ENCODE measurements at places on chromosomes 13 and 19.

DNA sequence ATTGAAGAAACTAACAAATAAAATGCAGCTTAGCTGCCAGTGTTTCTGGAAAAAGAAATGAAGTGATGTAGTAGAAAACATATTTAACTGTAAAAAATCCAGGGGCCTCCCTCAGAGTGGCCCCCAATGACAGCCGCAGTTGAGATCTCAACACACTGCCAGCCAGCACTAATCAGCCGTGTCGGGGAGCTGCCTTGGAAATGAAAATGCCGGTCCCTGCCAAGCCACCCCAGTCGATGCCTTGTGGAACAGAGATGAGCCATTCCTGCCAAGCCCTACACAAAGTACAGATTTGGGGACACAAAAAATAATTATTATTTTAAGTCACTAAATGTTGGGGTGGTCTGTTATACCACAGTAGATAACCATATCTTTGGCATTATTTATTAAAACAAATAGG lies 1342.4 kb downstream of the EFNB2 start:
- no peak for DNase-seq

- DNase-seq = no peak
Observed at GRCh38 chr13:65095161-65096082, 2134.7 kb downstream of the PCDH9 start.

DNA sequence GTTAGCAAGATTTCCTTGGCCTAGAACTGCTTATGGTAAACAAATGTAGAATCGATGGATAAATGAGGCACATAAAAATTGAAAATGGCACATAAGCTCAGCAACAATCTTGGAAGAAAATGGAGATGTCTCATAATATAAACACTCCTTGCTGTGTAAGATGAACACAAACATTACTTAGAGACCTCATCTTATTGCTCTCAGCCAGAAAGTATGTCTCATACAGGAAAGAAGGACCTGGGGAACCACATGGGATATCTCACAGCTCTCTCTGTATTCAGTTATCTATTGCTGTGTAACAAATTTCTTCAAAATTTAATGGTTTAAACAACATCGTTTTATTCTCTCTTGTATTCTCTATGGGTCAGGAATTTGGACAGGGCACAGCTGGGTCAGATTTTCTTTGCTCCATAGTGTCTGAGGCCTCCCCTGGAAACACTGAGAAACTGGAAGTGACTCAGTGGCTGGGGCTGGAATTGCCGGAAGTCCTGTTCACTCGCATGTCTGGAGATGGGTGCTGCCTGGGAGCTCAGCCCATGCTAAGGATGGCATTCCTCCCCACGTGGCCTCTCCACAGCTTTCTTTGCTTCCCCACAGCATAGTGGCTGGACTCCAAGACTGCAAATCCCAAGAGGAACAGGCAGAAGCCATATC lies 105.1 kb downstream of the NUFIP1 start:
- DNase-seq = no peak

DNA sequence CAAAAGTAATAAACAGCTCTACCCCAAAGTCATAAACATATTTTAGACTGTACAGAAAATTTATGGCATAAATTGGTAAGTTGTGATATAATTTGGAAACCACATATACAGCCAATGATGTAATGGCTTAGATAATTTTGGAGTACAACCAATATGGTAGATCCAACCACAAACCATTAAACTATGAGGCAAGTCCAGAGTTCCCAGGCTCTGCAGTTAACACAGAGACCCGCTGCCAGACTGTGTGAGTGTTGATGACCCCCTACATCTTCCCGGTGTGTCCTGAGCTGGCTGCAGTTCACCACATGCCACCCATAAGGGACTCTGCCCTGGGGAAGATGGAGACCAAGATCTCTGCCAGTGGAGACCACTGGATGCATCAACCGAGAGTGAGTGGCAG lies 9.9 kb upstream of the SERPINE3 start:
- no peak for DNase-seq

- DNase-seq = no peak
Observed at GRCh38 chr19:1766800-1767352, 13.6 kb downstream of the ONECUT3 start.

DNA sequence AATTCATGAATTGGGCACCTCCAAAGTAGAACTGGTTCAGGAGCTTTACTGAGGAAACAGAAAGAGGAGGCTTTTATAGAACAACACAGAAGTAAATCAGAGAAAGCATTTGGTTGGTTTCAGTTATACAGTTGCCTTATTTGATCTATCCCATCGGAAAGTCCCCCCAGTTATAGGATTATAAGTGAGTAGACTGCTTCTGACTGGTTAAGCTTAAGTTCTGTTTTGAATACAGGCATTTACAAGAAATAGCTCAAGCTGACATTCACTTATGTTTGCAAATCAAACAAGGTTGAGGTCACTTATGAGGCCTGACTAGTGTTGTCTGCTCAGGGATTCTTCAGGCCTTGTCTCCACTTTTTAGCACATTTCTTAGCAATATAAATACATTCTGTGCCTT lies 857.4 kb downstream of the EFNB2 start:
- DNase-seq = no peak

GRCh38 chr13:77820431-77821149 lies 98.0 kb downstream of the EDNRB start:
- no peak for DNase-seq

- no peak for DNase-seq
Observed at GRCh38 chr13:28618230-28618994, 40.5 kb upstream of the POMP start.

DNA sequence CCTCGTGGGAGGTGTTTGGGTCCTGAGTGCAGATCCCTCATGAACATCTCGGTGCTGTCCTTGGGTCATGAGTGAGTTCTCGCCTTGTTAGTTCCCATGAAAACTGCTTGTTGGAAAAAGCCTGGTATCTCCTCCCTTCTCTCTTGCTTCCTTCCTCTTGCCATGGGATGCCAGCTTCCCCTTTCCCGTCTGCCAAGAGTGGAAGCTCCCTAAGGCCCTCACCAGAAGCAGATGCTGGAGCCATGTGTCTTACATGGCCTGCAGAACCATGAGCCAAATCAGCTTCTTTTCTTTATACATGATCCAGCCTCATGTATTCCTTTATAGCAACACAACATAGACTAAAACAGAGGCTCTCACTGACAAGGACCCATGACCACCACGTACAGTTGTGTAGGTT lies 8.2 kb downstream of the ADGRE2 start:
- no peak for DNase-seq

Measured in stimulated activated CD8-positive, alpha-beta memory T cell treated with anti-CD3 and anti-CD28 coated beads, Interleukin-4, amount 100 ng/mL, for 1 hour (primary cell).